ENCODE measurements at places on chromosomes 2 and 18.
A peak's percentile ranks its signal among the peaks of the same experiment; 100 is the strongest.

GRCh38 chr2:54233832-54234649 is 22.0 kb downstream of the TSPYL6 start:
- DNase-seq: no peak

GRCh38 chr2:65062843-65063825 is 6.9 kb downstream of the CEP68 start:
- no peak for DNase-seq

DNA sequence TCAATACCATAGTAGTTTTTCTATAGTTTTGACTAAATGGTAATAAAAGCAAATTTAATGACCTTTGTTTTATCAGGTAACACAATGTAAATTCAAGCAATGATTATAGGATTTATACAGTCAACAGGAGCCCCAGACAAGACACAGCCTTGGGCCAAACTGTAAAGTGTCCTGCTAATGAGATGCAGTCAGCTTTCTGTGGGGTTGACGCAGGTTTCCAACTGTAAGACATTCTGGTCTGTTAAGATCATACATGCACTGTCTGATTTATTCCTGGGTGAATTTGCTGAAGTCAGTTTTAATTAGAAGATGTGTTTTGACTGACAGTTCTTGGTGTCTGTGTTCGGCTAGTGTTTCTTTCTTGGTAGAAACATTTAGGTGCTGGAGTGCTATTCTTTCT is 180.3 kb downstream of the SNTG2 start:
- no peak for DNase-seq

GRCh38 chr2:51920509-51920908 is 888.6 kb upstream of the NRXN1 start:
- DNase-seq: no peak

DNA sequence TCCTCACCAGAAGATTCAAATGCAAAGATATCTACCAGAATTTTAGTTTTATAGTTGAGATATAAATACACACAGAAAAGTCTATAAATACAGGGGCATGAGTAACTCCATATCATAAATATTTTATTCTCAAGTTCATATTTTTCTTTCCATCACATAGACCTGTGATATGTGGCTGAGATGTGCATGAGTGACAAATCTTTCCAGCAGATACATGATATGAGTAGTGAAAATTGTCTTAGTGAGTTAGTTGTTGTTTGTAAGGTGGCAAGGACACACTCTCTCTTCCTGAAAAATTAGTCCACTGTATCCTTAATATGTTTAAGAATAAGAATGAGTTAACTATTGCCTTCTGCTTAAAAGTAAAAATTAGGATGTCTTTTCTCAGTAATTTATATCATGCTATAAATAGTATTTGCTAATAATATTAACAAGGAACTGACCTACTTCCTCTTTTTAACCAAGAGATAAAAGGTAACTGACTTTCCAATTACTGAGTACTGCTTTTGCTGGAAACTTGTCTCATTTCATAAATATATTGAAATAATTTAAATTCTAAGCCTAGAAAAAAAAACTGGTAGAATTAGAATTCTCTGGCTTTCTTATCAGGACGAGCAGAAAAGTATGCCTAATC is 85.2 kb upstream of the SESTD1 start:
- DNase-seq: no peak

- DNase-seq: no peak
These were observed 135.3 kb downstream of the ETAA1 start for GRCh38 chr2:67532387-67532786.

DNA sequence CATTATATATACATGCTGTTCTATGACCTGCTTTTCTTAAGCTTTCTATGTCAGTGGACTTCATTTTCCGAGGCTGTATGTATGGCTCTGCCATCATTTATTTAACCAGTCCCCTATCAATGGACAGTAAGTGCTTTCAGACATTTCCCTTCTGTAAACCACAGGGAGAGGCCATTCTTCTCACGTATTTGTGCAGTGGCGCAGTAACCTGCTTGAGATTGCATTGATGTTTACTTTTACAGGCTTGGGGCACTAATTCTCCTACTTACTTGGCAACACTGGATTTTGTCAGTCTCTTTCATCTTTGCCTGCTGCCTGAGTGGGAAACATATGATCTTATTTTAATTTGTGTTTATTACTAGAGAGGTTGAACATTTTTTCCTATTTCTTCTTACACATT is 52.1 kb downstream of the BOLA3 start:
- DNase-seq: no peak

DNA sequence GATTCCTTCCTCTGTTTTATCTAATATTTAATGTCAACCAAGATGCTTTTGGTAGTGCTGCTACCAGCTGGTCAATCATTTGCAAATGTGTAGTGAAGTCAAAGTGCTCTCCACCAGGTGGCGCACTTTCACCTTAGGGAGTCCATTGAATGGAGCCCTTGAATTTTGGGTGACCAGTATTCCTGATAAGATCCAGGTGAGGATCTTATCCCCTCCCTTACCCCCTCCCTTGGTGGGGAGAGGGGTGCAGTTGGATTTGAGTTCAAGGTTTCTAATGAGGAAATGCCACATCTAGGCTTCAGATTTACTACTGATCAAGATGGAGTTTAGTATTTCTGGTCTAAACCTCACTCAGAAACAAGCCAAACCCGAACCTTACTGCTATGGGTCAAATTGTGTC is 12.0 kb upstream of the E2F6 start:
- DNase-seq: peak; percentile 81

All from activated gamma-delta T cell treated with Interleukin-2 at 50 U/mL for 16 hours (primary cell).